ENCODE measurements at places on chromosomes 11 and 22.

GRCh38 chr11:24678703-24679348, 182.0 kb downstream of the LUZP2 start:
- no peak for DNase-seq

- no peak for DNase-seq
Measured at GRCh38 chr22:46287873-46288751, 8.6 kb upstream of the GTSE1 start.

GRCh38 chr11:134760299-134760698, 348.3 kb upstream of the B3GAT1 start:
- DNase-seq = no peak

DNA sequence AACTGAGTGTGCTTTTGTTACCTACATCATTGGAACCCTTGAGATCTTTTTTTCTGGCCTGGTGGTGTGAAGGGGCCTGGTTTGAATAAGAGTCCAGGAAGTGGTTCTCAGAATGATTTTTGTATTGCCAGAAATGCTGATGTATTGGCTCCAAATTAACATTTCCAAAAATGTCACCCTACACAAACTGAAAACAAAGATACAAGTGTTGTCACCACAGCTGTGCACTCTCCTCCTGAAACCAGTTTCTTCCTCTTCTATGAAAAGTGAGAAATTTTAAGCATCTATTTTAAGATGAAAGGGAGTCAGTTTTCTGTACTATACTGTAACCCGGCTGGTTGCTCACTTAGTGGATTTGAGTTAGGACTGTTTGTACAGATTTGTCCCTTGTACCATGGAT, 218.8 kb downstream of the PGR start:
- no peak for DNase-seq

DNA sequence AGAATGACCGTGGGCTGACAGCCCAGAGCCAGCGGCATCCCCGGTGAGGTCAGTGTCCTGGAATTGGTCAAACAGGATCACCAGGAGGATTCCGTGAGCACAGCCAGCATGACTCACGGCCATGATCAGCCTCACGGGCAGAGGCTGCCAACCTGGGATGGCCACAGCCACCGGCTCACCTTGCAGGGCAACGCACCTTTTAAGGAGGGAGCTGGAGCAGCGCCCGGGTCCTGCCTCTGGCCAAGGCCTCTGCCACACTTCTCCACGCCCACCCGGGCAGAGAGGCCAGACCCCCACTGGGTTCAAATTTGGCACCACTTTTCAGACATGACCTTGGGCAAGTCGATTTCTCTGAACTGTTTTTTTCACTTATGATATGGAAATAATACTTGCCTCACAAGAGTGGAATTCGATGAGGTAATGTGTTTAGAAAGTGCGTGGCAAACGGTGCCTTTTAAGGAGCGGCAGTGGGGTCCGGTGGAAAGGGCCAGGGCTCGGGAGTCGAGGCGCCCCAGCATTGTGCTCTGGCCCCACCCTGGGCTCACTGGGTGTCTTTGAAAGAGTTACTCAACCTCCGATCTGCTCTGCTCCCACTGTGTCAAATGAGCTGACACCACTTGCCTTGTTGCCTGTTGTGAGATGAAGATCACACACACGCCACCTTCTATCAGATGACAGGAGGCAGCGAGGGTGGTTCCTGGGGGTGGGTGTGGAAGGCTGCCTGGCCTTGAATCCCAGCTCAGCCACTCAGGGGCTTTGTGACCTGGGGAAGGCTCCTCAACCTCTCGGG, 16.0 kb downstream of the TXN2 start:
- peak; percentile 92 for DNase-seq

- no peak for DNase-seq
Measured at GRCh38 chr11:132078264-132079076, 708.1 kb downstream of the NTM start.

- DNase-seq = no peak
Measured at GRCh38 chr11:33909552-33909951, 17.7 kb upstream of the LMO2 start.

- no peak for DNase-seq
Measured at GRCh38 chr11:104465321-104465720, 301.4 kb upstream of the PDGFD start.

- no peak for DNase-seq
Measured at GRCh38 chr11:112968941-112969713, 7.9 kb downstream of the NCAM1 start.

DNA sequence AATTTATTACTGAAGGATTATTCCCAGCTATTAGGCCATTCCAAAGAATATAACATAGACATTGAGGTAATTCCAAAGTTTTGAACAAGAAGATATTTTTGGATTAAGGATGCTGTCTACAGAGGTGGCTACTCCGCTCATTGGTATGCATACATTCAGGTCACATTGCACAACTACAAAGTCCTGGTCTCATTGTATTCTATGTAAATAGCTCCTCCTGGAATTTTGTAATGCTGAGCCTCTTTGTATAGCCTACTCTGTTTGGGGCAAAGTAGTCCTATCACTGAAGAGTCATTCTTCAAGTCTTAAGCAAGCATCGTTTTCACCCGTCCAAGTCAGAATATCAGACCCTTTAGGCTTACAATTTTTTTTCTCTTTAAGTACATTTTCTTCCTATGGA, 142.4 kb downstream of the KIF18A start:
- no peak for DNase-seq
